ENCODE measurements at places on chromosomes 5 and 9.

DNA sequence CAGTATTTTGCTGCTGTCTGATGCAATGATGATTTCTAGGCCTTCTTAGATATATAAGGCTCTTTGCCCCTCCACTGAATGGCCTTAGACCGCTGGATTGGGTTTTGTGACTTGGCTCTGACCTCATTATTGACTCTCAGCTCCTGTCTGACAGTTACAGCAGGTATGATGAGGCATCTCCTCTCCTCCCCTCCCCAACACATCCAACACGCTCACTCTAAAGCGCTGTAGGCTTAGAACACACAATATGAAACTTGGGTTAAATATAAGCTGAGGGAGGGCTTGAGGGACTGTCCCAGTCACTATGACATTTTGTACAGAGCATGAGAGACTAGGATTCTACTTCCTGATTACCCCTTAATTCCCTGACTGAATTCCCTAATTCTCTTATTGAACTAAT, 18.8 kb upstream of the CER1 start:
- DNase-seq, result no peak

DNA sequence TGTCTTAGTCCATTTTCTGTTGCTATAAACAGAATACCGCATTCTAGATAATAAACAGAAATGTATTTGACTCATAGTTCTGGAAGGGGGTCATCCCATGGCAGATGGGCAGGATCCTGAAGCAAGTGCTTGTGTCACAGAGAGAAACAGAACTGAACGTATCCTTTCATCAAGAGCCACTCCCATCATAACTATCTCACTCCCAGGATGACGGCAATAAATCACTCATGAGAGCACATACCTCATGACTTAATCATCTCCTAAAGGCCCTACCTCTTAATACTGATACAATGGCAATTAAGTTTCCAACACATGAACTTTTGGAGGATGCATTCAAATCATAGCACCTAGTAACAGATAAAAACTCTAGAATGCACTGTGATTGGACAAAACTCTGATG, 142.9 kb downstream of the CAMK4 start:
- no peak for DNase-seq

- no peak for DNase-seq
Measured at GRCh38 chr5:10438301-10438700, 3.4 kb upstream of the ROPN1L start.

- DNase-seq, result no peak
Measured at GRCh38 chr9:133665535-133665934, 29.4 kb downstream of the DBH start.

DNA sequence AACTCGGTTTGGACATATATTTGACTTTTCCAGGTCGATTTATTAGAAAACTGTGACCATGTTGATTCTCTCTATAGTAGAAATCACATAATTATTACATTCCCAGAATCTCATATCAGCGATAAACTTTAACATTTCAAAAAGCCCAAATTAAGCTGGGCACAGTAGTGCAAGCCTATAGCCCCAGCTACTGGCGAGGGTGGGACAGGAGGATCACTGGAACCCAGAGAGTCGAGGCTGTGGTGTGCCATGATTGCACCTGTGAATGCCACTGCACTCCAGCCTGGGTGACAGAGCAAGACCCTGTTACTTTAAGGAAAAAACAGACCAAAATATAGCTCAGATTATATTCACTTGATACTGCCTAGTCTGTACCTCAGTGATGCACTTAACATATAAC, 128.9 kb downstream of the CPLANE1 start:
- DNase-seq, result no peak

- DNase-seq, result no peak
Measured at GRCh38 chr5:83025690-83026478, 51.3 kb downstream of the TMEM167A start.

DNA sequence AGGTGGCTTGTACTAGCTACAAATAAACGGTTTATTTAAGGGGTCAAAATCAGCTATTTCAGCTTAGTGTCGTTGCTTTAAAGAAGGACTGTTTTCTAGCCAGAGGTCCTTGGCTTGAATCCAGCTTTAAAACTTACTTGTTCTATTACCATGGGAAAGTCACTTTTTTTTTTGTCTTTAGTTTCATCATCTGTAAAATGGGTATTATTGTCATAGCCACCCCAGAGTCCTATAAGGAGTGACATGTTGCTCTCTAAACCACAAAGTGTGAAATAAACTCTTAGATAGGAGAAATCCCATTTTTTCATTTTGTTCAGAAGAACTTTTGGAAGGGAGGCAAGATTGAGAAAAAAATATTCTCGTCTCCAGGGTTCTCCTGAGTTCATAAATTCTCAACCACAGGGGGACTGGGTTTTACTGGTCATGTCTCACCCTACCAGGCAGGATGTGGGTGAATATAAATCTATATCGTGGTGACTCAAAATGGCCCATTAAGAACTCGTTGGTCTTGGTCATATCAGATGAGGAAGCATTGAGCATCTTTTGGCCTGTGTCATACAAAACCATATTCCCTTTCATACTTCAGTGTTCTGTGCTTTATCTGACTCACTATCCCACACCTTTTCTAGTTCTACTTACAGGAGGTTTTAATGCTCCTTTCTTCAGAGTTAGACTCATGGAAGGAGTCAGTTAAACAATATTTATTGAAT, 202.7 kb upstream of the NR3C1 start:
- no peak for DNase-seq

GRCh38 chr5:151259931-151260330, 6.9 kb downstream of the GM2A start:
- no peak for DNase-seq

Measured in stimulated activated CD4-positive, alpha-beta T cell treated with anti-CD3 and anti-CD28 coated beads, TNF-alpha, amount 100 ng/mL, for 24 hours (primary cell).